ENCODE measurements at places on chromosomes 2 and 18.

- no peak for DNase-seq
Measured at GRCh38 chr2:207492461-207492860, 37.3 kb upstream of the CREB1 start.

- DNase-seq: no peak
Measured at GRCh38 chr2:198135481-198135934, 331.1 kb downstream of the PLCL1 start.

DNA sequence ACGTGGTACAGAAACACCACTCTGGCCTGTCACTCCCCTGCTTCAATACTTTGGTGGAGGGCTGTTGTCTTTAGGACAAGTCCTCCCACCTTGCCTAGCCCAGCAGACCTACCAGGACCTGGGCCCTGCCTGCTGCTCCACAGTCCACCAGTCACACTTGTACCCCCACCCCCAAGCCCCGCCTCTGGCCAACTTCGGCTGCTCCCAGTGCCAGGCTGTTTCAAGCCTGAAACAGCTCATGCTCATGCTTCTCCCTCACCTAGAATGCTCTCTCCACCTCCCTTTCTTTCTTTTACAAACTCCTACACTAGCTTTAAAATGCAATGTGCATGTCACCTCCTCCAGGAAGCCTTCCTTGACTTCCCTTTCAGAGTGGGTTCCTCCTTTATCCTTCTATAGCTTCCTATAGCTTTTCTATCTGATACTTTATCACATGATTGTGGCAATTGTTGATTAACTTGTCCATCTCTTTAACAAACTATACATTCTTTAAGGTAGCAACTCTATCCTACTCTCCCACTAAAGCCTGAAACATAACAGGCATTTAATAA lies 4.8 kb upstream of the OXER1 start:
- DNase-seq: no peak

GRCh38 chr2:22902180-22902550 lies 482.8 kb upstream of the KLHL29 start:
- no peak for DNase-seq

GRCh38 chr18:45686891-45687611 lies 36.9 kb upstream of the SLC14A1 start:
- DNase-seq: no peak

- DNase-seq: no peak
Measured at GRCh38 chr2:238092486-238093035, 7.6 kb upstream of the ESPNL start.

DNA sequence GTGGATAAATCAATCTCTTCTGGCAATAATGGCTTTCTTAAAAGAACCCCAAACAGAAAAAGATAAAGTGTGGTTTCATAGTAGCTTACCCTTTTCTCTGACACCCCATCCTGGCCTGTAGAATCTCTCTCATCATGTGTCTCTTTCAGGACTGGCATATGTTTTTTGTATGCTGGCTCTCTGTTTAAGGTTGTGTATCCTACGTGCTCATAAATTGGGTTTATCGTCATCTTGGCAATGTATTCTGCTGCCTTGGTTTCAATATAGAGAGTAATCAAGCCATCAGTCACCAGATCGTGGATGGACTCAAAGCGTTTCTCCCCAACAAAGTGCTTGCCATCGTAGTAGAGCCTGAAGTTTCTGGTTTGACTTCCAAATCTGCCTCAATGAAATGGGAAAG lies 113.5 kb upstream of the CHRNA1 start:
- DNase-seq: no peak

- DNase-seq: no peak
Measured at GRCh38 chr2:211423018-211423417, 866.6 kb downstream of the CPS1 start.

DNA sequence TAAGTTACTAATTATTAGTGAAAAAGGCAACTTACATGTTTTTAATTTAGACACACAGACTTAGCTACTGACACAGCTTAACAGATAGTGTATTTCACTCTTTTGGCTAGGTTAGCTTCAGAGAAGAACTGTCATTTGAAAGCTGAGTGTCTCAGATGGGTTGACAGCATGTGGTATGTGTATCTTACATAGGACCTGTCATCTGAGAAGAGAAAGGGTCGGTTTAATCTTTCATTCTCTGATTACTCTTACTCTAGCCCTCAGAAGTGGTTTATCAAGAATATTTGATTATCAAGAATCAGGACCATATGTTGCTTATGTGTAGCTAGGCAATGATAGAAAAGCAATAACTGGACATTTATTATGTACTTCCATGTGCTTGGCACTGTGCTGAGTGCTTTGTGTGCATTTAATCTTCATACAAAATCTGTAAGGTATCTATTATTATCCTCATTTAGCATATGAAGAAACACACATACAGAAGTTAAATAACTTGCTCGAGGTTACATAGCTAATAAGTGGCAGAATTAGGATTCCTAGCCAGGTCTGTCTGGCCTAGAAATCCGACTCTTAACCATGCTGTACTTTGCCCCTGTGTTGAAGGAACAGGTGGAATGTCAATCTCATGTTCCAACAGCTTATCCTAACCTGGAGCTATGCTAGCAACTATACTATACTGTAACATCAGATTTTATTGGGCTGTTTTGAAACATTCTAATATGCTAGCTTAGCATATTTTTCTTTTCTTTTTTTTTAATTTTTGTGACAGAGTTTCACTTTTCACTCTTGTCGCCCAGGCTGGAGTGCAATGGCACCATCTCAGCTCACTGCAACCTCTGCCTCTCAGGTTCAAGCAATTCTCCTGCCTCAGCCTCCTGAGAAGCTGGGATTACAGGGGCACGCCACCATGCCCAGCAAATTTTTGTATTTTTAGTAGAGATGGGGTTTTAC lies 28.4 kb downstream of the CFLAR start:
- DNase-seq: no peak

GRCh38 chr2:134823431-134823830 lies 15.0 kb upstream of the ACMSD start:
- DNase-seq: no peak

DNA sequence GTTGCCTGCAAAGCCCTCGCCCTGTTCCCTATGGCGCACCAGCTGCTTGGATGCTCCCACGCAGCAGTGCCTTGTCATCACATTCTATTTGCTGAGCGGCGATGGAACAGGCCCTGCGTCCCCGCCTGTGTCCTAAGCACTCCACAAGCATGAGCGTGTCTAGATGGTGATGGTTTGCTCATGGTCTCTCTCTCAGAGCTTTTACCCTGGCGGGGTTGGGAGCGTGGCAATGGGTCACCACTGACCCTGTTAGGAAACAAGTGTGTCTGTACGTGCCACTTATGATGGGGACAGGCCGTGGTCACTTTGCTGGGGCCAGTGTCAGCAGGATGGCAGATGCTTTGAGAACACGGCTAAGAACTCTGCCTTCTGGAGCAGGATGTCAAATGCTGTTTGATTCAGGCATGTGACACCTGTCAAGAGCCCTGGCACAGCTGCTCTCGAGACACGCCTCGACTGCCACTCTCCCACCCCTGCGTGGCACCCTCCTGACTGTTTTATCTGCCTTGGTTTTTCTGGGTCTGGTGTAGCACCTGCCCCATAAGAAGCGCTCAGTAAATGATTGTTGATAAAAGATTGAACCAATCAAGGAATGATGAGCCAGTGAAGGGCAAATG lies 44.2 kb downstream of the RRM2 start:
- no peak for DNase-seq

DNA sequence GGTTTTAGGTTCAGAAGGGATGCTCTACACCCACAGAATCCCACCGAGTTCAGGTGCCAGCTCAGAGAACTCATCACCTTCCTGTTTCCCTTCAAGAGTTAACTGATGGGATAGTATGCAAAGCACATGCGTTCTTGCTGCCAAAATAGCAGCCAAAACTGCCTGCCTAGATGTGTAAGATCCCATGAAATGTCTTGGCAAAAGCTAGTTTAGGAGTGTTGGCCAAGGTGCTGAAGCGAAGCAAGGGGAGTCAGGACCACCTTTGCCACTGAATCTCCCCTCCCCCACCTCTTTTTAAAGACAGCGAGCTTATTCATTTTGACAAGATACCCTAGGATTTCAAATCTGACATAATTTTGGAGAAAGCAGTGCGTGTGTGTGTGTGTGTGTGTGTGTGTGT lies 2.1 kb downstream of the DOCK10 start:
- DNase-seq: no peak

DNA sequence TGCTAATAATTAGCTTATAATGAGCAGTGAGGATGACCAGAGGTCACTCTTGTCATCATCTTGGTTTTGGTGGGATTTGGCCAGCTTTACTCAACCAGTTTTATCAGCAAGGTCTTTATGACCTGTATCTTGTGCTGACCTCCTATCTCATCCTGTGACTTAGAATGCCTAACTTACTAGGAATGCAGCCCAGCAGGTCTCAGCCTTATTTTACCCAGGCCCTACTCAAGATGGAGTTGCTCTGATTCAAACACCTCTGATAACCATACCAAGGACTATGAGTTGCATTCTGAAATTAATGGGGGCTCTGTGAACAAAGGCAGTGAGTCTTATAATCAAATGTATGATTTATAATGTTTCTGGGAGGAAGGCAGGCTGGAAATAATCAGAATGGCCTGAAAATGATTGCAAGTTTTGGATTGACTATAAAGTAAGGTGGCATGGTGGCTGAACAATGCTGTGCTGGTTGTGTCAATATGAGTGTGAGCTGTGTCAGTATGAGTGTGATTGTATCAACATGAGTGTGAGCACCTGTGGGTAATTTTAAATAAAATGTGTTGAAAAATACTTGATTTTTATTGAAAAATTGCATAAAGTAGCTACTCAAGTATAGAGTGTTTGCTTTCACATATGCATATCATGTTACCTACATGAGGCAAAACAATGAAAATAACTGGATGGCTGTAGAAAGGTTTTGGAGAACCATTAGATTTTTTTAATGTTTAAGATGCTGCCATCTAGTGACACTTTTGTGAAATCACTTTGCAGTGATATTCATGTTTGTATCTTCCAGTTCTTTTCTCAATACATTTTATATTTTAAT lies 103.0 kb downstream of the KYNU start:
- no peak for DNase-seq

- DNase-seq: no peak
Measured at GRCh38 chr2:68441994-68442322, 25.1 kb downstream of the FBXO48 start.

- no peak for DNase-seq
Measured at GRCh38 chr2:238053191-238053776, 7.5 kb upstream of the SCLY start.

DNA sequence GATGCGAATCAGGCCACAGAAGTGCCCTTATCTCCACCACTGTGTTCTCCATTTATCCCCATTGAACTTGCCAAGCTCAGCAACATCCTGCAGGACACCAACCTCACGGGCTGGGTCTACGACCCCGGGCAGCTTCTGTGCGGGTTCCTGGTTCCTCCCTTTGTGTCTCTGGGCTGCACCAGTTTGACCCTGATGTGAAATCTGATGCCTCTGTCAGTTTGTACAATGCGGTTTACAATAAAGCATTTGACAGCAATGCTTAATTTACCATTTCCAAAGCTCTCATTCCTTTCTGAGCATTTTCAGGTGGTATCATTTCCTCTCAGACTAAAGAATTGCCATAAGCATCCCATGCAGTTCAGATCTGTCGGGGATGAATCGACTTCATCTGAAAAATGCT lies 3.3 kb upstream of the TMEM18 start:
- no peak for DNase-seq

DNA sequence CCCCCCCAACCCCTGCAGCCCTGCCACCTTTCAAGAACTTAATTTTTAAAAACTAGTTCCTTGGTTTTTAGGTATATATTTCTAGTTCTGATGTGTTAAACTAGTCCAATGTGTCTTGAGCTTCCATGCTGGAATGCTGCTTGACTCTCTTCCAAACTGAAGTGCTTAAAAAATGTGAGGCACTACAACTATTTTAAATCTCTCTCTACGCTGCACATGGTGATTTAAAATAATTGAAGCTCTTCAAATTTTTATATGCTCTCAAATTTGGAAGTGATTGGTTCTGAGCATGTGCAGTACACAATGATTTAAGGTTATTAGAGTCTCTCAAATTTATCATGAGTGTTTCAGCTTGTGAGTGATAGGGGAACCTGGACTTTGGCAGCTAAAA lies 192.6 kb upstream of the ZEB2 start:
- peak; percentile 0 for DNase-seq

- no peak for DNase-seq
Measured at GRCh38 chr2:118932949-118933348, 9.0 kb upstream of the MARCO start.

- DNase-seq: peak; percentile 11
Measured at GRCh38 chr2:186349508-186349907, 136.6 kb upstream of the ZC3H15 start.

- DNase-seq: no peak
Measured at GRCh38 chr18:63199743-63200241, 119.8 kb downstream of the BCL2 start.

DNA sequence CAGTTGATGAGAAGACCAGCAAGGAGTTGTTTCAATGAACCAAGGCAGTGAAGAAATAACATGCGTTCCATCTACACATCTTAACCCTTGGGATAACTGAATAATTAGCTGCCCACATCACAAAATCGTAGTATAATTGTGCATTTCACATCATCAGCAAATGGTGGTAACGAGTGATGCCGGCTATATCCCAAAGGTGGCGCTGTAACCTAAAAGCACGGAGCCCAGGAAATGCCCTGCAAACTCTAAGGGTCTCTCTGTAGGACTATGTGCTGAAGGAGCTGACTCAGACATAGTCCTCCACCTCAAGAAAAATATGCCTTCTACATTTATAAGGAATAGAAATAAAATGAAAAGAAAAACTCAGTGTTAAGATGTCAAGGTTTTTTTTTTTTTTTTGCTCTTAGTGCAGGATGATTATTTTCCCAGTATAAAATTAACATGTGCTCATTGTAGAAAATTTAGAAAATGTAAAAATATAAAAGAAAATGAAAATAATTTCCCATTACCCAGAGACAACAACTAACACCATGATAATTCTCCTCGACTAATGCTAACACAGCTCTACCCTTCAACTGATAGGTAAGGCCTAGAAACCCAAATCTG lies 23.1 kb upstream of the DSG3 start:
- DNase-seq: no peak

DNA sequence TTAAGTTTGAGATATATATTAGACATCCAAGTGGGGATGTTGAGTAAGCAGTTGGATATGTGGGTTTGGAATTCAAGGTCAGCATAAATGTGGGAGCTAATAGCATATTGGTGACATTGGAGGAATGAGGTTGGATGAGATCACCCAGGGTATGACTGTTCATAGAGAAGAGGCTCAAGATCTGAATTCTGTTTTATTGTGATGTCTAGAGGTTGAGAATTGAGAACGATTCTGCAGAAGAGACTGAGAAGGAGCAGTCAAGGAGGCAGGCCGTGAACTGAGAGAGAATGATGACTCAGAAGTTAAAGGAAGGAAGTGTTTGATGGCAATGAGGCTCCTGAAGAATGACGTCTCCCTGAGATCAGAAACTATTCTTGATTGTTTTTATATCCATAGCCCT lies 5.9 kb downstream of the SERPINB11 start:
- peak; percentile 16 for DNase-seq

GRCh38 chr2:171522052-171522787 lies at the start of gene CYBRD1:
Gene CYBRD1 (plus strand): TSS chr2:171522474. CDS start chr2:171522546, 72 bp downstream.
- DNase-seq: peak; percentile 76

- no peak for DNase-seq
Measured at GRCh38 chr18:22172594-22173049, 3.2 kb downstream of the GATA6 start.

- DNase-seq: no peak
Measured at GRCh38 chr18:60082790-60083189, 183.0 kb downstream of the PMAIP1 start.

- no peak for DNase-seq
Measured at GRCh38 chr2:160660741-160661140, 167.1 kb upstream of the RBMS1 start.
